ENCODE measurements at places on chromosomes 5 and 9.

- no peak for DNase-seq
These were observed 3.6 kb upstream of the SAXO1 start for GRCh38 chr9:19036611-19037010.

- DNase-seq, result no peak
These were observed 69.5 kb downstream of the SFXN1 start for GRCh38 chr5:175547842-175548241.

GRCh38 chr9:86168256-86168655 is 68.9 kb upstream of the GOLM1 start:
- DNase-seq, result no peak

- peak; percentile 22 for DNase-seq
These were observed 270.6 kb downstream of the MLLT3 start for GRCh38 chr9:20351715-20352114.
